ENCODE measurements at places on chromosomes 4 and X. TPM values are rescaled to one million over a fixed set of nuclear protein-coding genes. Genes with fewer than 3 reads are reported as not detected.

DNA sequence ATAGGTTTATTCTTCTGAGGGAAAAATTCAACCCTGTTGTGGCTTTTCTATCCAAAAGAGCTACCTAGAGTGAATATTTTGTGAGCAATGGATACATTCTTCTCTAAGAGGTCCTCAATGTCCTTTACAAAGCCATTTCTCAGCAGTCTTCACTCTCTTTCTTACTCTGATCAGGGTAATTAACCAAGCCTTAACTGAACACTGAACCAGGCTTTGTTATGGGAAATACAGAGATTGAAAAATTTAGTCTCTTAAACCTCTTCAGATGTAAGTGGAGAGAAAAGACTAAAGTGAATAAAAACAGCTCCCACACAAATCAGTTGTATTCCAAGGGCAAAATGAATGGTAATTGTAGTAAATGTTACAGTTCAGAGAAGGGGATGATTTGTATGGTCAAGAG, 353.5 kb downstream of the CHIC1 start:
- DNase-seq, result no peak

- DNase-seq, result no peak
These were observed 1826.6 kb upstream of the AGA start for GRCh38 chr4:179268791-179269190.

- DNase-seq, result no peak
These were observed 57.2 kb upstream of the NPNT start for GRCh38 chr4:105838082-105838481.

DNA sequence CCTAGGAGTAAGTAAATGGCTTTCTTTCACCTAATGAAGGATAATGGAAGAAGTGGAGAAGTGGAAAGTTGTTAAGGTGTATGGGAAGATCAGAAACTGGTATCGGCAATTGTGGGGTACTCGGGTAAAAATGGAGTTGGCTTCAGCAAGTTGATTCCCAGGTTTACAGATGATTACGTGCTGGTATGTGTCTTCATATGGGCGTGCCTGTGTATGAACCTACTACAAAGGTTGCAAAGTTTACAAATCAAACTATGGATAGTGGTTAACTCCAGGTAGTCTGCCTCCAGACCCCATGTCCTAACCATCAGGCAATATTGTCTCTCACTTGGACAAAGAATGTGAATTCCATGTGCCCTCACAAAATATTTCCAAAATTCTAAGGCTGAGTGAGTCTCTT, 773 bp downstream of the TLR3 start:
- no peak for DNase-seq

DNA sequence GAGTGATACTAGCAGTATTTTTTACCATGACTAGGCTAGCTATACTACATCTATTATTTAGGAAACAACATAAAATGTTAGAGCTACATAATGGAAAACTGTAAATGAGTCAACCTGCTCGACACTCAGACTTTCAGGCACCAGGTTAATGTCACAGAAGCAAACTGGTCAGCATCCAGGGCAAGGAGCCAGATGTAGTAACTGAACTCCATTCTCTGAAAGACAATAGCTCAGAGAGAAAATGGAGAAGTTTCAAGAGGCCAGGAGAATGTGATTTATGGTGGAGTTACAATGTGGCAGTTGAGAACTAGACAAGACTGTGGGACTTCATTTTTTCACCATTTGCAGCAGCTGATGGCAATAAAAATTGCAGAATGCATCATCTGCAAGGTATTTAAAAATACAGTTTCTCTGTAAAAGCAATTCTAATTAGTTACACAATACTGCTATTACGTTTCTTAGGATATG, 342.7 kb upstream of the PABPC4L start:
- peak; percentile 11 for DNase-seq

- DNase-seq, result no peak
These were observed 1.0 kb downstream of the TBC1D9 start for GRCh38 chr4:140754918-140755773.

DNA sequence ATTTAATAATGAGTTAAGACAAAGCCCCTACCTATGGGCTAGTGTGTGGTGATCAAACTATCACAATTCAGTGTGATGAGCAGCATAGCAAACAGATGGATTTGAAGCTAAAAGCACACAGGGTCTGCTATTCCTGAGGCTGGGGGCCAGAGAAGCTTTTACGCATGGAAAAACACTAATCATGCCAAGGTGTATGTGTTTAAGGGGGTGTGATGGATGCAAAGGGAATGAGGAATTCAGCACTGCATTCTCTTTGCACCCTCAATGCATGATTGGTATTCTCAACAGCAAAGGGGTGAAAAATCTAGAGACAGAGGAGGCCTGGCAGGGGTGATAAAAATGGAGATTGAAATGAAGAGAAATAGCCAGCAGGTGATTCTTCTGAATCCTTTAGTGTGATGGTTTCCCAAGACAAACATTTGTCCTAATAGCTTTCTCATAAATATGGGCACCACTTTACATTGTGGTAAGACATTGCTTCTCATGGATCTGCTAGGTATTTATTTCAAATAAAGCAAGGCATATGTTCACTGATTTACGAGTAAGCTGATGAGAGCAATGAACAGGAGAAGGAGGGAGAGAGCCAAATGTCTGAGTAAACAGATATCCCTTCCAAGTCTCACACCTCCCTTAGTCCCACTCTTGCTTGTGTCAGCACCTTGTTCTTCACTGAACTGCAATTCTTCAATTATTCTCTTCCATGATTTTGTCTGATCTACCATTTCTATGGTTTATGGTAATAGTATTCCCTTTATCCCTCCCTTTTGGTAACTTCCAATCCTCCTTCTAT, 15.7 kb downstream of the C1QTNF7 start:
- no peak for DNase-seq

DNA sequence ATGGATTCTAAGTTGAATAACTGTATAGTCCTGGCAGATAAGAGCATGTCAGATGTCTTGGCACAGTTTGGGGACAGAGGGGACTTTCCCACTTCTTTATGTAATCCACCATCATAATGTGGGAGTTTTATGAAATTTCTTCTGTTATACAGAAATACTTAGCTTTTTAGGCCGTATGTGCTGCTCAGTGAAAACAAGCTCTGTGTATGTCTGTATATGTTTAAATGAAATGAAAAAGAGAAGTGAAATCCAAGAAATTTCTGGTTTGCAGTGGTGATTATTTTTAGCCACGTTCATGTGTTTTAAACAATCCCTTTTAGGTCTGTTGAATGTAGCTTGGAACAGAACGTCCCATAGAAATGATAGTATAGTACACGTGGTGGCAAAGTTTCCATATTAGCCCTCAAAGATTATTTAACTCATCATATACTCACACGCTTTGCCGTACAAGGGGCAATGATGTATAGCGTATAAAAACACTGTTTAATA, 41.0 kb downstream of the GAB1 start:
- DNase-seq, result peak; percentile 34

- DNase-seq, result no peak
These were observed 13.9 kb upstream of the RASL11B start for GRCh38 chr4:52848254-52848653.

DNA sequence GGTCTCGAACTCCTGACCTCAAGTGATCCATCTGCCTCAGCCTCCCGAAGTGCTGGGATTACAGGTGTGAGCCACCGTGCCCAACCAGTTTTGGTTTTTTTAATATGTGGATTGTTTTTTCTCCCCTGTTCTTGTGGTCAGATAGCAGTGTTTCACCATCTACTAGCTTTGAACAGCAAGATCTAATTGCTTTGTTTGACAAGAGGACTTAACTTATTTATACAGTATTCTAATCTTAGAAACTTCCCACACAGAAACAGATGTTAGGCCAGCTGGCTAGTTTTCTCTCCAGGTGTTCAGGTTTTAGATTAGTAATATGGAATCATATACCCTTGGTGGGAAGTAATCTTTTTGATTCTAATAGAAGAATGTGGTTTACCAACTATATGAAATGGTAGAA, 12.9 kb downstream of the ING2 start:
- no peak for DNase-seq

- peak; percentile 24 for DNase-seq
These were observed 45.3 kb upstream of the KCTD8 start for GRCh38 chr4:44493924-44494323.

DNA sequence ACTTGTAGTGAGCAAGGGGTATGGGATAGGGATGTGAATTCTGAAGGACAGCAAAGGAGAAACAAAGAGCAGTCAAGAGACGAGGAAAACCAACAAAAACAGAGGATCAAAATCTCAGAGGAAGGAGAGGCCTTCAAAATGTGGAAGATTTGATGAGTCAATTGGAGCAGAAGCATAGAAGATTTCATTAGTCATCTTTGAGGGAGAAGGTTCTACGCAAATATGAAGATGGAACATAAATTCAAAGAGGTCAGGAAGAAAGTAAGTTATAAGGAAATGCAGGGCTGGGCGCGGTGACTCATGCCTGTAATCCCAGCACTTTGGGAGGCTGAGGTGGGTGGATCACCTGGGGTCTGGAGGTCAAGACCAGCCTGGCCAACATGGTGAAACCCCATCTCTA, 35.4 kb downstream of the MID2 start:
- DNase-seq, result no peak

DNA sequence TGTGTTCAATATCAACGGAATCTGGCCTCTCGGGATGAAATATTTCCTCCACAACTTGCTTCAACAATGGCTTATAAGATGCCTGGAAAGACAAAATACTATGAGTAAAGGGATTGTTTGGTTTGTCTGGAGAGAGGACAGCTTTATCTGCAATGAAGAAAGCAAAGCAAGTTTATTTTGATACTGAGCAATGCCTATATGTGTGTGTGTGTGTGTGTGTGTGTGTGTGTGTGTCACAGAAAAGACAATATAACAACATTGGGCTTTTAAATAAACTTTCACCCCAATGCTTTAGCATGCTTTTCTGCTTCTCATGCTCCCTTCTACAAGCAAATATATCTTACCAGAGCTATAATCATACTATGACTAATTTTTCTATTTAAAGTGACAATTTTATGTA, 45.4 kb downstream of the RASL11B start:
- DNase-seq, result peak; percentile 46

DNA sequence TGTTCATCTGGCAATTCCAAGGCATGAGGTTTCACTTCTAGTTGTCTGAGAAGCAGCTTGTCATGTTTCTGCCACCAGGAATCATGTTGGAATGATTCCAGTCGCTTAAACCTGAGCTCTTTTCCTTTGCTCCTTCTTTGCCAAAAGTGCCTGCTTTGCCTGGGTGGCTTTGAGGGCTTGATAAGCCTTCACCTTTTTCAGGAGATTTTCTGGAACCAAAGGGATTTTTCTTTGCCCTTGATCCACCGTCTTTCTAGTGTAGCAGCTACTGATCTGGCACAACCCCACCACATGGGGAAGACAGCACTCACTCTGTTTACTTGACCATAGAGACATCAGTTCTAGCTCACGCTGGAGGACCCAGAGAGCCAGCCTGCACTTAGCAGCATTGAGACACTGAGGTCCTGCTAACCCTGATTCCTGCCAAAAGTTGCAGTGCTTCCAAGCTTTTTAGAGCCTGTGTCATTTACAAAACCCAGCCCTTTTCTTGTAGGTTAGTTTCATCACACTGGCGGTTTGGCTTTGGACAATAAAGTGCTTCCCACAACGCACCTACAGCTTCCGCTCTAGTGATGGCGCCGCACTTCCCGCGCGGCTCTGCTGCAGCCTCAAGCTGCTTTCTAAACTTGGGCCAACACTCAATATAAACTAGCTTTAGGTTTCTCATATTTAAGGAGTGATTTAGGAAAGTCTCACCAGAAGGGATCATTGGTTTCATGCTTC, 7.3 kb upstream of the CCNI start:
- no peak for DNase-seq

DNA sequence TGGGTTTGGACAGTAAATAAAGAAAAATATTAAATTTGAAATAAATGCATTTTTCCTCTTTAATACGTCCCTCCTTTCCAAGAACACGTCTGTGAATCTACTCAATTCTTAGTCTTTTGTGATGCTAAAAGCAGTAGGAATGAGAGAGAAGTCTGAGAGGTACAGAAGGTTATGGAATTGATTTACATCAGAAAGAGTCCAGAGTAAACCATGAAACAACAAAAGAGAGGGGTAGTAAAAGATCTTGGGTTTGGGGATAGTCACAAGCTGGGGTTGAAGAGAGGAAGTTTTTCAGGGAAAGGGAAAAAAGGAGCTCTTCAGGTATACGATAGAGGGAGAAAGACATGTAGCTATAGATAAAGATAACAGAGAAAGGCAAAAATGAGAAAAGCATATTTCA, 215.4 kb downstream of the RAB28 start:
- no peak for DNase-seq

DNA sequence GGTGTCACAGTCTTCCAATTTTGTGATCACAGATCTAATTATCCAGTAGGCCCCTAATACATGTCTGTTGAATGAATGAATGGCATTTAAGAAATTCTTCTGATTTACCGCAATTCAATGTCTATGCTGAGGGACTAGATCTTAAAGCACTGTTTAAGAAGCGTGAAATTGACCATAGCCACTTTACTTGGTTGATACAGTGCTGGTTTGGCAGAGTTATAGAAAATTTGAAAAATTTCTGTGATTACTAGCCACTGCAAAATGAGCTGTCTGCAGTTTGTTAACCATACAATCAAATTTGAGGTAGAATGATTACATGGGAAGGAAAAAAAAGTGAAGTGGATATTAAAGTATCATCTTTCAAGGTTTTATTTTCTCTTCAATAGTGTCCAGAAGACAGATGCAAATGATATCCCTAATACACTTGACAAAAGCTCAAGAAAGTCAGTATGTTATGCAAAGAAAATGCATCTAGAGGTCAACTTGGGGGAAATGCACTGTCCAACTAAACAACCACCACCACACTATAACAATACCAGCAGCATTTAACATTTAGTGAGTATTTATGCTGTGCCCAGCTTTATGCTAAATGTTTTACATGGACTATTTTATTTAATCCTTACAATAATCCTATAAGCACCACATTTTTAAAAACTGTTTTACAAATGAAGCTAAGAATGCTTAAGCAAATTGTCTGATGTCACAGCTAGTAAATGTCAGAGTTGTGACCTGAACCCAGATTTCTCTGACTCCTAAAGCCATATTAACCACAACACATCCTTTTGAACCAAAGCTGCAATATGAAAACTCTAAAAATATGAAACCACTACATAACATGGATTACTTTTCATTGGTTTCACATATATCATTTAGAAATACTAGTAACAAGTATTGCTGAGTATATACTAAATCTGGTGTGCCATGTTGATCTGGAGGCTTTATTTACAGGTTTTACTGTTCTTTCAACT, 217.9 kb upstream of the MAB21L2 start:
- DNase-seq, result no peak

- DNase-seq, result peak; percentile 69
These were observed 15.6 kb downstream of the SCARB2 start for GRCh38 chr4:76197971-76198410.

The FAM47A gene
- not detected for total RNA-seq

The HS6ST2 gene
- total RNA-seq, result not detected

The EMCN gene
- total RNA-seq, result 0.90 TPM

The NOX1 gene
- not detected for total RNA-seq

The ADAD1 gene
- not detected for total RNA-seq

The LRIT3 gene
- total RNA-seq, result under 0.01 TPM

The RPS6KA6 gene
- 4.2 TPM for total RNA-seq

The FRMD7 gene
- total RNA-seq, result not detected

The PAGE3 gene
- not detected for total RNA-seq

The PABPC4L gene
- total RNA-seq, result 2.2 TPM

The HHIP gene
- total RNA-seq, result 16.0 TPM

The CXCL6 gene
- 19.0 TPM for total RNA-seq

The SLC25A31 gene
- not detected for total RNA-seq
